ENCODE measurements at places on chromosomes 11 and 22.
A peak's percentile ranks its signal among the peaks of the same experiment; 100 is the strongest.

- no peak for DNase-seq
Measured at GRCh38 chr11:35683728-35684339, 21.3 kb downstream of the TRIM44 start.

DNA sequence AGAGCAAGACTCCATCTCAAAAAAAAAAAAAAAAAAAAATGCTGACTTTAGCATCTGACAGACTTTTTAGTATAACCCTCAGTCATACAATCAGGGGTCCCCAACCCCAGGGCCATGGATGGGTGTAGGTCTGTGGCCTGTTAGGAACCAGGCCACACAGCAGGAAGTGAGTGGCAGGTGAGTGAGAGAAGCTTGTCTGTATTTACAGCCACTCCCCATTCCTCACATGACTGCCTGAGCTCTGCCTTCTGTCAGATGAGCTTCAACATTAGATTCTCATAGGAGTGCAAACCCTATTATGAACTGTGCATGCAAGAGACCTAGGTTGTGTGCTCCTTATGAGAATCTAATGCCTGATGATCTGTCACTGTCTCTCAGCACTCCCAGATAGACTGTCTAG, 3.3 kb downstream of the FAM227A start:
- DNase-seq: no peak

GRCh38 chr22:46002757-46003270, 25.9 kb upstream of the WNT7B start:
- DNase-seq: no peak

DNA sequence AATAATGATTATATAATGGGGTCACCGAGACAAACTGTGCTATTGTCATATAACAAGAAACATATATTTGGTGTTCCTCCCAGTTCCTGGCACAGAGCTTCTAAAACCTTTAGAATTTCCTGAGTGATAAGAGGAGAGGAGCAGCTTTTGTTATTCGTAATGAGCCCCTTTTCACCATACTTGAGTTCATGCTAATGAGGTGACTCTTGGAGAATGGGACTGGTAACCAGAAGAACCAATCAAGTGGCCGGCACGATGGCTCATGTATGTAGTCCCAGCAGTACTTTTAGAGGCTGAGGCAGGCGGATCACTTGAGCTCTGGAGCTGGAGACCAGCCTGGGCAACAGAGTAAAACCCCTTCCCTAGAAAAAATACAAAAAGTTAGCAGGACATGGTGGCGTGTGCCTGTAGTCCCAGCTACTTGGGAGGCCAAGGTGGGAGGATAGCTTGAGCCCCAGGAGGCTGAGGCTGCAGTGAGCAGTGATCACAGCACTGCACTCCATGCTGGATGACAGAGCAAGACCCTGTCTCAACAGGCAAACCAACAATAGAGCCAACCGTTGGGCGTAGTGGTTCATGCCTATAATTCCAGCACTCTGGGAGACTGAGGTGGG, 62.7 kb upstream of the FTH1 start:
- no peak for DNase-seq

DNA sequence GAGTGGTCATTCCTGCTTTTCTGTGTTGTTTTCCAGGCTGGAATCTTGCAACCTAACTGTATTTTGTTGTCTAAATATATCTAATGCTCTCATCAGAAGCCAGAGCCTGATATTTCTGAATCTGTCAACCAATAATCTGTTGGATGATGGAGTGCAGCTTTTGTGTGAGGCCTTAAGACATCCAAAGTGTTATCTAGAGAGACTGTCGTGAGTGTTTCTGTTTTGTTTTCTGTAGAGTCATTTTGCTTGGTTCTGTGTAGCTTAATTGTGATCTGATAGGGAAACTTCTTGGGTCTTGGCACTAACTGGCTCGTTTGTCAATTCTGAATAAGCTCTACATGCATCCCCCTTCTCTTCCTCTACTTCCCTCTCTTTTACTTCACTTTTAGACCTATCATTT, 31.2 kb upstream of the RBMXL2 start:
- no peak for DNase-seq

DNA sequence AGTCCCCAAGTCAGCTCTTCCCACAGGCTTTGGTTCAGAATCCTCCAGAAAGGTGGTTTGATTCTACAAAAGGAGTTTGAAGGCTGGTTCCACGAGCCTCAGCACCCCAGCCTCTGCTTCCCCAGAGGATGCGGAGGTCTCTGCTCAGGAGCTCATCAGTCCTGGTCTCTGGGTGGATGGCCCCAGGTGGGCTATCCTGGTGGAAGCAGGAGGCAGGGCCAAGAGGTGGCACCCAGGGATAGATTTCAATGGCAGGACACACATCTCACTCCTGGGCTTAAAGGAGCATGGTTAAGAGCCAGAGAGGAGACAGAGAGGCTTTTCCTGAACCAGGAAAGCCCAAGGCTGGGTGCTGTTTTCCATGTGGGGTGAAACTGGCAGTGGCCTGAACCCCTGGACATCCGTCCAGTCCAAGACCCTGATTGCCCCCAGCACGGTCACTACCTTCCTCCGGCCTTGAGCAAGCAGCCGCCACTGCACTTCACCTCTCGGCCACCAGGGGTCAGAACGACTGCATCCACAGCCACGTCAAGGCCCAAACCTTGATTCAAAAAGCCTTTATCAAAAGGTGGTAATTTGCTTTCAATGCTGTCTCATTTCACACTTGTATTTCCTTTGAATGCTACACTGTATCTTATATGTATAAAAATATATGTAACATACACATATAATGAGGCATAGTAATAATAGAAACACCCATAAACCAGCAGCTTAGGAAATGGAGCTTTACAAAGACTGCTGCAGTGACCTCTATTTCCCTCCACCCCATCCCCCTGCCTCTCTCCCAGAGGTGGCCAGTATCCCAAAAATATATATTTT, 19.3 kb upstream of the FXYD2 start:
- peak; percentile 29 for DNase-seq

DNA sequence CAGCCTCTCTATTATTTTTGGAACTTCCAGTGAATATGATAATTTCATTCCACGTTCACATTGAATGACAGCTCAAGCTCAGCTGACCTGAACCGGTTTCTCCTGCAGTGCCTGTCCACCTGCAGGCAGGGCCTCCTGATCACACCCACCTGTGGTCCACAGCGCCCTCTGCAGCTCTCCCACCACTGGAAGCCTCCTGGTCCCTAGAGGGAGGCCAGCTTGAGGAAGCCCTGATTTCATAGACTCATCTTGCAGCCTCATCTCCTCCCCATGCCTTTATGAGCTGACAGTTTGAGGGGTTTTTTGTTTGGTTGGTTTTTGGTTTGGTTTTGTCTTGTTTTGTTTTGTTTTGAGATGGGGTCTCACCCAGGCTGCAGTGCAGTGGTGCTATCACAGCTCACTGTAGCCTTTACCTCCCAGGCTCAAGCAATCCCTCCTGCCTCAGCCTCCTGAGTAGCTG, 29.9 kb upstream of the MALAT1 start:
- DNase-seq: no peak

DNA sequence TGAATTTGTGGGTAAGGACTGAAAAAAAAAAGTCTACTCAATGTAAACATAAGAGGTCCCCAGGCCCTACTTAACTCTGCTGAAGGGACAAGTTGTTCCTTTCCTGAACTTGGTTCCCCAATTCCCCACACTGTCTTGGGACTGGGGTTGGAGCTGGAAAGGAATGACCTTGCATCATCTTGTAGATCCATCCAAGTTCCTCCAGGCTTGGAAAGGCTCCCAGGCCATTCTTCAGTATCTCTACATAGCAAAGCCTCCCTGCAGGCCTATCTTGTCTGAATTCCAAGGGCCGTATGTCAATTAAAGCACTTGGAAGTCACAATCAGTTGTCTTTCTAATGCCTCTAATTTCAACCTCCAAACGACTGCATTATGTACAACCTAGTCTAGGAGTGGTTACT, 361.2 kb downstream of the TMEM135 start:
- no peak for DNase-seq

GRCh38 chr11:2143799-2144543, 4.8 kb upstream of the IGF2 start:
- DNase-seq: no peak

GRCh38 chr22:50471197-50471847, 3.5 kb downstream of the SBF1 start:
- DNase-seq: no peak

- no peak for DNase-seq
Measured at GRCh38 chr22:50399751-50400331, 56.7 kb downstream of the PPP6R2 start.

DNA sequence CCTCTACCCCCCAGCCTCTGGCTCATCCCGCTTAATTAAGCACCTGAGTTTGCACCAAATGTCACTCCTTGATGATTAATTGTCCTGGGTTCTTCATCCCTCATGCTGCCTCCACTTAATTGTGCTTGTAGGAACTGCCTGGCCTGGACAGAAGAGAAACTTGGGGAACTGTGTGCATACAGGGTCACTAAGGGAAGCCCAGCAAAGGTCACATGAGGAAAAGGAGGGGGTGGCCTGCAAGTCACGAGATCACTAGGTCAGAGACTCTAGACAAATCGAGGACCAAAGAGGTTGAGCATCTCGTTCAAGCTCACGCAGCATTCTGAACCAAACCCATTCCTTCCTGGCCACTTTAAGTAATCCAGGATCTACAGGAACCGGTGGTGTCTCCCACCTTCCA, 75.8 kb downstream of the PDE2A start:
- DNase-seq: no peak

- no peak for DNase-seq
Measured at GRCh38 chr11:123475469-123475868, 45.4 kb downstream of the GRAMD1B start.

DNA sequence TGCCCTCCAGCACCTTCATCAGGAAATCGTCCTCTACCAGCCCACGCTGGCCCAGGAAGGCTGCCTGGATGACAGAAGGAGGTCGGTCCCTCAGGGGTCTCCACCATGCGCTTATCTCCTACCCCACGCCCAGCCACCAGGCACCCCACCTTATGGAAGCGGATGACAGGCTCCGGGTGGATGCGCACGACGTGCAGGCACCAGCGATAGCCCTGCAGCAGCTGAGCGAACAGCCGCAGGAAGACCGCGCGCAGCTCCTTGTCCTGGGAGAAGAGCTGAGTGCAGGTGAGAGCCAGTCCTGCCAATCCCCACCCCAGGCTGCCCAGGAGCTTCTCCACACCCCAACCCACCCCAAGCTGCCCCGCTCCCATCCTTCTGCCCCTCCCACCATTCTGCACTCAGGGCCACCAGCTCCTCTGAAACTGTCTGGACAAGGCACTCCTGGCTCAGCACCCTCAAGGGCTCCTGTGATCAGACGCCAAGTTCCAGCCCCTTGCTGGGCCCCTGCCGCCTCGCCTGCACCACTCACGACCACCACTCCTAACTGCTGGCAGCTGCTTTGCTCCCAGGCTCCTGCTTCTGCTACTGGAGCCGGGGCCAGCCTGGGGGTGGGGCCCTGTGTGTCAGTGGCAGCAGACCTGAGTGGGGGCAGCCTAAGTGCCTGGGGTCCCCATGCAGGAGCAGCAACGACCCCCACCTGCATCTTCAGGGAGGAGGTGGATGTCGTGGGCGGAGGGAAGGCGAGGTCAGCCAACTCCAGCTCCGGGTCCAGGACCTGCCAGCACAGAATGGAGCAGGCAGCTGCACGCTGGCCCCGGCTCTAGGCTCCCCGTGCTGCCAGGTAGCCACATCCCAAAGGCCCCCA, 9.5 kb downstream of the SBF1 start:
- no peak for DNase-seq

- DNase-seq: no peak
Measured at GRCh38 chr11:78446210-78446609, 28.6 kb upstream of the GAB2 start.

DNA sequence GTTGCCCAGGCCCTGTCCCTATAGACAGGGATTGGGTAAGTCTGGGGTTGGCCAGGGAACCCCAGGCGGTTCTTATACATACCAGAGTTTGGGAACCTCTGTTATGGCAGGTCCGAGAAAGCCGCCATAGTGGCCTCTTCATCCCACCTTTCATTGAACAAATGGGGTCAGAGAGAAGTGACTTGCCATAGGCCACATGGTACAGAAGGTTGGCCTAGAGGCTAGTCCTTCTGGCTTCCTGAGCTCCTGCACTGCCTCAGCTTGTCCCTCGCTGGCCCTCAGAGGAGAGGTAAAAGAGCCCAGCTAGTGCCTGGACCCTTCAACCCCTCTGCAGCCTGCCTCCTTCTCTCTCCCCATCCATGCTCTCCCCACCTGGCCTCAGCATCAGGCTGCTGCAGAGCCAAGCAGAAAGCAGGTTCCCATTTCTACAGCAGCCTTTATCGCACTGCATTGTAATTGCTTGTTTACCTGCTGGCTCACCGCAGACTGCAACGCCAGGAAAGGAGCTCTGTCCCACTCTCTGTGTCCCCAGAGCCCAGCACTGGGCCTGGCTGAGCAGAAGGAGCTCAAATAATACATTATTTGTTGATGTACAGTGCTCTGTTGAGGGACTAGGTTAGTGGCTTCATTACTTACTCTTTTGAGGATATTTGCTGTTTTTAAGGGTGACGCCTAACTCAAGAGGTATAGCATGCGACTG, 103.6 kb downstream of the TRIM29 start:
- no peak for DNase-seq

GRCh38 chr22:48799227-48799970, 1028.3 kb downstream of the BRD1 start:
- no peak for DNase-seq

DNA sequence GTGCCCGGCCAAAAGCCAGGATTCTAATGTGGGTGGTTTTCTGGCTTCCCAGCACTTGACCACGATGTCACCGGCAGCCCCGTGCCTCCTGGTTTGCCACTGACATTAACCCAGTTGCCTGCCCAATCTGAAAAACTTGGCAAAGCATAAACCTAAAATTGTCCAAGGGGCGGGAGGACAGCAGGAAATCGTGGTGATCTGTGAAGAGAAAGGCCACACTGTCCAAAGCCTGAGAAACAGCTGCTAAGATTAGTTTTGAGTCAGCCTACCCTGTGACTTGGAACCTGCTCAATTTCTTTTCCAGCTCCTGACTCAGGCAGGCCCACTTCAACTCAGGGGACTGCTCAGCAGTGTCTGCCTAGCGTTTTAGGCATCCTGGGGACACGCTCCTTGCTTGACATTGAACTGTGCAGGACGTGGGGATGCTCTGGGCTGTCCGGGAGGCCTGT, 8.2 kb upstream of the F2 start:
- DNase-seq: no peak

DNA sequence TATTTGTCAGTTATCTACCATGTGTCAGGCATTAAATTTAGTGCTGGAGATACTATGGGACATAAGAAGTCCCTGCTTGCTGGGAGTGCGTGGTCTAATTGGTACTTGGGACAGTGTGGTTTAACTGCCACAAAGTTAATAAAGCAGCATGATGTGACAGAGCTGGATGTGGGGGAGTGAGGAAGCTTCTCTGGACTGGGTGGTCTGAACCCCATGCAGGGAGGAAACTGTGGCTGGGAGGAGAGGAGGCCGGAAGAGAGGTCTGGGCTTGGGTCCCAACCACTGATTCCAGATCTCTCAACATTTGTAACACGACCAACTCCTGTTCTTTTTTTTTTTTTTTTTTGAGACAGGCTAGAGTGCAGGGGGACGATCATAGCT, 37.1 kb downstream of the ST3GAL4 start:
- DNase-seq: no peak

DNA sequence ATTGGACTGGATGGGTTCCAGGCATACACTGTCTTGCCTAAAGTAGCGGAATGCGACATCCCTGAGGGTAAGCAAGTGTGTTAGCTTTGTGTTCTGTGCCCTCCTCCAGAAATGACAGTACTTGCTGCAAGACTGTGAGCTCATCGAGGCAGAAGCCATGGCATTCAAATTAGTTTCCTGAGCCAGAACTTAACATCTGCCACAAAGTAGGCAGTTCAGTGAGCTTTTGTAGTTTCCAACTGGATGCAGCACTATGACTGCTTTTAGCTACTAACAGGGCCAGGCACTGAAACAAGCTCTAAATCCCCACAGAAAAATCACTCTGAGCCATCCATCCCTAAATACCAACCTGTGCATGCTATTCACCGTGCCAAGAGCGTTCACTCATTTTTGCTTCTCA, 1.2 kb upstream of the FAR1 start:
- DNase-seq: no peak

- no peak for DNase-seq
Measured at GRCh38 chr22:25564979-25565677, 653 bp downstream of the GRK3 start.

Data from activated gamma-delta T cell (primary cell).